ENCODE measurements at places on chromosomes 2 and 18. TPM values are rescaled to one million over a fixed set of nuclear protein-coding genes. Genes with fewer than 3 reads are reported as not detected.

RESP18 gene
- not detected for total RNA-seq

PLGLB2 gene
- 2.2 TPM for total RNA-seq

PDE11A gene
- 0.23 TPM for total RNA-seq

- DNase-seq = no peak
Measured at GRCh38 chr2:2838548-2838845, 507.4 kb upstream of the MYT1L start.

GRCh38 chr2:160432633-160433032, 61.0 kb downstream of the RBMS1 start:
- DNase-seq = no peak

GRCh38 chr18:59898609-59899297, 1.0 kb upstream of the PMAIP1 start:
- no peak for DNase-seq

- DNase-seq = no peak
Measured at GRCh38 chr2:190984595-190984994, 29.4 kb downstream of the STAT1 start.

DNA sequence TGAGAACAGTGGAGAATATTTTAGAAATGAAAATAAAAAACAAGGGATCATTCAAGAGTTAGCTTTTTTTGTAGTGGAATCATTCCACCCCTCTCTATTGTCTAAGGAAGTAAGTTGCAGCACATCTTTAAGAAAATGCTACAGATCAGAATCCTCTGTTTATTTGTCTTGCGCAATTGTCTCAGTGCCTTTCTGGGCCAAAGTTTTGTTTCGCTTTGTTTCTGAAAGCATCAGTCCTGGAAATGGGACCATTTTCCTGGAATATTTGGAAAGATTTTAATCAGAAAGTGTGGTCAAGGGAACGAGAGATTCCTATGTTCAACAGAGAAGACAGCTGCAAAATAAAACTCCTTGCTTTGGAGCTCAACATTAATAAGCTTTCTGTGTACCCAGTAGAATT, 74.0 kb downstream of the NRXN1 start:
- DNase-seq = no peak

Measured in neural crest cell (in vitro differentiated cells).